ENCODE measurements at places on chromosomes 13 and 19.
A peak's percentile ranks its signal among the peaks of the same experiment; 100 is the strongest.

DNA sequence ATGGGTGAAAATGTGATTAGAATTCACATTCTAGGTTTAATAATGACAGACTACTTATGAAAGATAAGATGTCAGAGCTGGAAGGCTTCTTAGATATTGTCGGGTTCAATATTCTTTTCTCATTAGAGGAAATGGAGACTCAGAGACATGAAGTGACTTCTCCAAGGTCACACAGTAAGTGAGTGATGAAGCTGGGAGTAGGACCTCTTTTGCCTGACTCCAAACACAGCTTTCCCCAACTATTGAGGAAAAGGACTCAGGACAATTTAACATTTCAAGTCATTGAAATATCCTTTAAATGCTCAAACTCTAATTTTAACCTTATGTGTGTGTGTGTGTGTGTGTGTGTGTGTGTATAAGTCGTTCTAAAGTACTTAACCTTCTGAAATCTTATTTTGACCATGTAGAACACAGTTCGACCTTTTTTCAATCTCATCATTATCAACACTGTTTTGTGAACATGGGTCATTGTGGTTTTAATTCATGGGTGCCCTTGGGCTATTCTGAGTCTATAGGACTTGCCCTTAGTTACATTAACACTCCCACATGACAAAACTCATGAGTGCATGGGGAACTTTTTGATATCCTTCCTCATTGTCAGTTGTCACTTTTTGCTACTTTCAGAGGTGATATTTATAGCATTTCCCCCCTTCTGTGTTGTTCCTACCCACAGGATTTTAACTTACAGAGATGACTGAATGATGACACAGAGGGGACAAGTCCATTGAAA is 53.0 kb downstream of the LRCH1 start:
- DNase-seq = no peak

DNA sequence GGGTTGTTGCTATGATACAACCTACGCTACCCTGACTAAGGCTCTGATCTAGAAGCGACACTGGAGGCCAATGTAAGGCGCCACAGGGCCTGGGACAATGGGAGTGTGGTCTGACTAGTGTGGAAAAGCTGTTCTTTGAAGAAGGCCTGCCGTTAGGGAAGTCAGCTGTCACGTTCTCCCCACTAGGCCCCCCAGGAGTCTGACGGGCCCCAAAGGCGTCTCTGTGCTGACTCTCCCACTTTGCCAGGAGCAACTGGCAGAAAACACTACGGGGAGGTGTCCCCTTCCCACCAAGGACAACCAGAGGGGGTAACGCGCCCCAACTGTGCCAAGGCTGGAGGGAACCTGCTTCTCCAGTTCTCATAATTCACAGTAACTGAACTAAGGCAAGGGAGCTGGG is 25.3 kb upstream of the EIF3G start:
- no peak for DNase-seq

GRCh38 chr13:48184260-48184659 is 48.7 kb upstream of the ITM2B start:
- DNase-seq = no peak

DNA sequence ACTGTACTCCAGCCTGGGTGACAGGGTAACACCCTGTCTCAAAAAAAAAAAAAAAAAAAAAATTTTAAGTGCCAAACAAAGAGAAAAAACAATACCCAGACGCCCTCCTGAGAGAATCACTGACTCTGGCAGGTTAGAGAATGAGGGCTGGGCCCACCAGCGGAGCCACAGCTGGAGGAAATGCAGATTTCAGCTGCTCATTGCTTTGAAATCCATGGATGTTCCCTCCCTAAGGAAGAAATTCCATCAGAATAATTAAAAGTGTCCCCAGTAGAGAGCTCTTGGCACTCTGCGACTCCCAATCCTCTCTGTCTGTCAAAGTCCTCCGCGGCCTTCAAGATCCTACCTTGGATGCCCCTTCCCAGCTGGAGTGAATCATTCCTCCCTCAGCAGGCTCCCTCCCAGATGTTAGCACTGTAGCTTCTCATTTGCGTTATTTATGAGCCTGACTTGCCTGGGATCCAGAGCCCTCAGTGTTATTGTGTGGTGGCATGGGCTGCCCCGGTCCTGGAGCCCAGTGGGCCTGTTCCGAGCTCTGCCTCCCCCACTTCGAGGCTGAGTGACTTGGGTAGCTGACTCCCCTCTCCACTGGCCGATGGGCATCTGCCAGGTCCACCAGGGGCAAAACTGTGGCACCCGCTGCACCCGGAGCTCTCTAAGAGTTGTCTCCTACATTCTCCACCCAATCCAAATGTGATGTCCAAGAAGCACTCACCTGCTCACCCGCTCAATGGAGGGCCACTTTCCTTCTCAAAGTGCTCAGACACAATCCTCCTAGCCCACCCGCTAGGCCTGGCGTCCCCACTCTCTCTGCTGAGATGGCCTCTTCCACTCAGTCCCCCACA is 47.0 kb downstream of the SERP2 start:
- no peak for DNase-seq

- DNase-seq = peak; percentile 71
Measured at GRCh38 chr19:11242864-11243797, 3.7 kb downstream of the ANGPTL8 start.

- DNase-seq = no peak
Measured at GRCh38 chr13:89812856-89813255, 1534.6 kb upstream of the MIR17HG start.

GRCh38 chr19:45884682-45885555 is 1.0 kb downstream of the IRF2BP1 start:
- DNase-seq = no peak

- DNase-seq = no peak
Measured at GRCh38 chr19:7547159-7547558, 11.6 kb downstream of the PNPLA6 start.

All from CD4-positive, alpha-beta T cell (primary cell).